ENCODE measurements at places on chromosomes 1 and 21.

GRCh38 chr21:37450445-37450941 is 83.9 kb downstream of the DYRK1A start:
- no peak for DNase-seq
- peaks cover 79% of the 10 kb centered on the region for H3K4me1 ChIP-seq
- peak overlapping the region; percentile 31 for H3K27ac ChIP-seq
- H3K4me3 ChIP-seq: no peak overlapping the region

DNA sequence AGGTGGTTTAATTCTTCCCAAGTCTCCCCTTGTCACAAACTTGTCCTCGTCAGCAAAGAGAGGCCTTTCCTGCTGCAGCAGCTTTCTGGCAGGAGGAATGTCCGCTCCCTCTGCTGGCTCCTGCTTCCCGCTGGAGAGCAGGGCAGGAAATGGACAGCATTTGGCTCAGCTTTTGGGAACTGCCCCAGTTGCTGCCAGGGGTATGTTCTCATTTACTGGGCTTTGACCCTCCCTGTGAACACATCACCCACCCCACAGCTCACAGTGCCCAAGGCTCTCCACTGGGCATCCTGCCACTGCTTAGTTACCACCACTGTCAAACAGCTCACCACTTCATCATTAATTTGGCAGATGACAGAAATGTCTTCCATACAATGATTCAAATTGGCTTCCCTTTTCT is 75.4 kb downstream of the MRPL37 start:
- peaks cover 9% of the 10 kb centered on the region for H3K27me3 ChIP-seq
- no peak for DNase-seq
- H3K27ac ChIP-seq: peak overlapping the region; percentile 65
- H3K36me3 ChIP-seq: peaks cover 9% of the 10 kb centered on the region

DNA sequence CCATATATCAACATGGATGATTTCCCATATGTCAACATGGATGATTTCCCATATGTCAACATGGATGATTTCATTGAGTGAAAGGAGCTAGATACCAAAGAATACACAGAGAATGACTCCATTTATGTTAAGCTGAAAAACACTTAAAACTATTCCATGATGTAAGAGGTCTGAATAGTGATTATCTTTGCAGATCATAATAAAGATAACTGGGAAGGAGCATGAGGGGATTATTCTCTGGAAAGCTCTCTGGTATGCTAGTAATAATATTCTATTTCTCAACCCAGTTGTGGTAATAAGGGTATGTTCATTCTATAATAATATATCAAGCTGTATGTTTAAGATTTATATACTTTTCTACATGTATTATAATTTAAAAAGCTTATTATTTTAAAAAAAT is 14.1 kb downstream of the SYNJ1 start:
- H3K27ac ChIP-seq: no peak overlapping the region
- peaks cover 35% of the 10 kb centered on the region for H3K4me1 ChIP-seq
- H3K27me3 ChIP-seq: no peaks in the 10 kb centered on the region
- H3K36me3 ChIP-seq: peaks cover 4% of the 10 kb centered on the region
- H3K4me3 ChIP-seq: no peak overlapping the region

GRCh38 chr1:6207921-6208320 is 2.0 kb downstream of the RNF207 start:
- H3K4me3 ChIP-seq: peak overlapping the region; percentile 27
- H3K27me3 ChIP-seq: peaks cover 4% of the 10 kb centered on the region
- DNase-seq: no peak
- no peaks in the 10 kb centered on the region for H3K4me1 ChIP-seq

DNA sequence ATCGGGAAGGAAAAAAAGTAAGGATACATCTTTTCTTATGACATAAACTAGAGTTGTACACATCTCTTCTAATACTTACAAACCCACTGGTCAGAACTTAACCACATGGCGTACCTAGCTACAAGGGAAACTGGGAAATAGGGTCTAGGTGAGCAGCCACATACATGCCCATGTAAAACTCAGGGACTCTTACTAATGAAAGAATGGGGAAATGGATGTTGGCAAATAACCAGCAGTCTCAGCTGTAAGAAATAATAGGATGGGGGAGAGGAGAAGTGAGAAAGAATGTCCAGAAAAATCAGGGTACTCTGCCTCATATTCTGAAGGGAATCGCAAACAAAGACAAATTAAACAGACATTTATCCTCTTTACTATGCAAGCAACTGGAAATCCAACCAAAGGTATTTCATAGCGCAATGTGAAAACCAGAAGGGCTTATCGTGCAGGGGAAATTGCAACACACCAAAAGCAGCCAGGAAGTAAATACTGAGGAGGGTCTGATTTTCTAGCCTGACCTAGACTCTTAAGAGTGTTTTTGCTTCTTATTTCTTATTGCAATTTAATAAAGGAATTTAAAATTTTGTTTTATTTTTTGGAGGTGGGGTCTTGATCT is 17.5 kb downstream of the GTF2B start:
- no peak for DNase-seq
- no peak overlapping the region for H3K4me3 ChIP-seq
- no peak overlapping the region for H3K27ac ChIP-seq
- H3K36me3 ChIP-seq: peaks cover 3% of the 10 kb centered on the region
- no peaks in the 10 kb centered on the region for H3K27me3 ChIP-seq

DNA sequence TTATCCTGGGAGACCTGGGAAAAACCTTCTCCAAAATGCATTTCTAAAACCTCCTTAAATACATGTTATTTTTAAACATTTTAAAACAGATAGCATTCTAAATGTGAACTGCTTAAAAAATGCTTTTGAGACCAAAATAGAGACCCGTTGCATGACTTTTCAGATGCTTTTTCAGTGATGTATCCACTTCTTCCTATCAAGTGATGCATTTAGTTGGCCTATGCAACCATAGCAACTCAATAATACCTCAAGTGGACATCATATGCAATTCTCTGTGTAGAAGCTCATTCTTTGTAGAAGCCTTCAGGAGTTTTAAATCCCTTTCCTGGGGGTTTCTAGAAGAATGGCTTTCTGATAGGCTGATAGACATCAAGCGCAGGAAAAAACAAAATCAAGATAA is 94.5 kb upstream of the RAVER2 start:
- DNase-seq: no peak
- peaks cover 5% of the 10 kb centered on the region for H3K27me3 ChIP-seq
- no peak overlapping the region for H3K27ac ChIP-seq
- H3K4me1 ChIP-seq: no peaks in the 10 kb centered on the region

- no peaks in the 10 kb centered on the region for H3K4me1 ChIP-seq
- H3K4me3 ChIP-seq: no peak overlapping the region
- H3K27me3 ChIP-seq: peaks cover 3% of the 10 kb centered on the region
- no peak overlapping the region for H3K27ac ChIP-seq
These were observed 68.3 kb downstream of the RNASEL start for GRCh38 chr1:182520736-182521135.

DNA sequence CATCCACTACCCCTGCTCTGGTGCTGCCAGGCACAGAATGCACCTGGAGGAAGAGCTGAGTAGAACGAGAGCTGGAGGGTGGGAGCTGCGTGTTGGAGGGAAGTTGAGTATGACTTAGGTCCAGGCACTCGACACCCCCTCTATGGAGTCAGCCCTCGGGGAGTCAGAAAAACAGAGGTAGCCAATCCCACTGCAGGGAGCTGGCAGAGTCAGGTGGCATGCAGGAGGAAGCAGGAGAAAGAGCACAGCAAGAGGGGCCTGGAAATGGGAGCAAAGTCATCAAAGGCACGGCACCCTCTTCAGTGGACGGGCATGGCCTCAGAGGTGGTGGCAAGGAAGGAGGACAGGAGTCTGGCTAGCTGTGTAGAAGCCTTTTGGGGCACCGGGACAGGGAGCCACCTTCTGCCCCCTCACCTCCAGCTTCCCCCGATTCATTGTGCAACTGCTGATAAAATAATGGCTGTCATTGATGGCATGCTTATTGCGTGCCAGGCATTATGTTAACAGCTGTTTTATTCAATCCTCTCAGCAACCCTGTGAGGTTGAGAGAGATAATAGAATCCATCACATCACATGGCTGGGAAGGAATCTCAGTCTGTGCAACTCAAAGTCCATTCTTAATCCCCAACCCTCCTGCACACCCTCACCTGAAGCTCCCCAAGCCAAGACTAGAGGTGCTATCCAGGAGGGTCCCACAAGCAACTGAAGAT is 42.0 kb downstream of the C1orf198 start:
- no peaks in the 10 kb centered on the region for H3K4me1 ChIP-seq
- no peaks in the 10 kb centered on the region for H3K36me3 ChIP-seq
- DNase-seq: no peak
- H3K27ac ChIP-seq: no peak overlapping the region

DNA sequence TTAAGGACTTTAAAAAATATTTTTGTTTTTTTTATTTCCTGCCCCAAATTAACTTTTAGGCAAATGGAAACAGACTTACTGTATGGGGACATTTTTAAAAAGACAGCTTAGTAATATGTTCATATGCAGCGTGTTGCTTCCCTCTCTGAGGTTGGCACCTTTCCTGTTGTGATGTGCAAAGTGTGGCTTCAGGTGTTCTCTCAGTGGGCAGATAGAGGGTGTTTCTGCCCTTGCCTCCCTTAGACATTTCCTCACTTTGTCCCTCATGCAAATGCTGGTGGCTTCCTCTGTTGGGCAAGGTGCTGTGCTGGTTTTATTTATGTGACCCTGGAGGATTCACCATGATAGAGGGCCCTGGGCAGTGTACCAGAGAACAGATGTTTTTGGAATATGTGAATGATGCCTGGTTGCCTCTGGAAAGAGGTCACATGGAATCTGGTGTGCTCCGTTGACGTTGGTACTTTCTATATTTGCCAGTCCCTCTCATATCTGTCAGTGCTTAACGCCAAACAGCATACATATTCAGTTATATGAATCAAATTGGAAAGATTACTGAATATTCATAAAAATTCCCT is 123.5 kb downstream of the PATJ start:
- H3K27me3 ChIP-seq: no peaks in the 10 kb centered on the region
- no peak overlapping the region for H3K27ac ChIP-seq
- H3K36me3 ChIP-seq: peaks cover 9% of the 10 kb centered on the region
- H3K4me1 ChIP-seq: peaks cover 4% of the 10 kb centered on the region
- no peak for DNase-seq

- H3K36me3 ChIP-seq: peaks cover 16% of the 10 kb centered on the region
- no peaks in the 10 kb centered on the region for H3K27me3 ChIP-seq
- H3K4me3 ChIP-seq: no peak overlapping the region
- no peak overlapping the region for H3K27ac ChIP-seq
- no peak for DNase-seq
- peaks cover 16% of the 10 kb centered on the region for H3K4me1 ChIP-seq
These were observed 10.7 kb downstream of the H6PD start for GRCh38 chr1:9245230-9245619.

- H3K4me3 ChIP-seq: no peak overlapping the region
- peaks cover 1% of the 10 kb centered on the region for H3K27me3 ChIP-seq
- H3K4me1 ChIP-seq: peaks cover 4% of the 10 kb centered on the region
- no peak overlapping the region for H3K27ac ChIP-seq
- no peak for DNase-seq
These were observed 244.4 kb downstream of the AKT3 start for GRCh38 chr1:243605604-243606003.

- H3K4me1 ChIP-seq: no peaks in the 10 kb centered on the region
- no peak overlapping the region for H3K4me3 ChIP-seq
- no peak overlapping the region for H3K27ac ChIP-seq
- H3K27me3 ChIP-seq: no peaks in the 10 kb centered on the region
These were observed 350.9 kb downstream of the ST6GALNAC3 start for GRCh38 chr1:76425201-76426145.

DNA sequence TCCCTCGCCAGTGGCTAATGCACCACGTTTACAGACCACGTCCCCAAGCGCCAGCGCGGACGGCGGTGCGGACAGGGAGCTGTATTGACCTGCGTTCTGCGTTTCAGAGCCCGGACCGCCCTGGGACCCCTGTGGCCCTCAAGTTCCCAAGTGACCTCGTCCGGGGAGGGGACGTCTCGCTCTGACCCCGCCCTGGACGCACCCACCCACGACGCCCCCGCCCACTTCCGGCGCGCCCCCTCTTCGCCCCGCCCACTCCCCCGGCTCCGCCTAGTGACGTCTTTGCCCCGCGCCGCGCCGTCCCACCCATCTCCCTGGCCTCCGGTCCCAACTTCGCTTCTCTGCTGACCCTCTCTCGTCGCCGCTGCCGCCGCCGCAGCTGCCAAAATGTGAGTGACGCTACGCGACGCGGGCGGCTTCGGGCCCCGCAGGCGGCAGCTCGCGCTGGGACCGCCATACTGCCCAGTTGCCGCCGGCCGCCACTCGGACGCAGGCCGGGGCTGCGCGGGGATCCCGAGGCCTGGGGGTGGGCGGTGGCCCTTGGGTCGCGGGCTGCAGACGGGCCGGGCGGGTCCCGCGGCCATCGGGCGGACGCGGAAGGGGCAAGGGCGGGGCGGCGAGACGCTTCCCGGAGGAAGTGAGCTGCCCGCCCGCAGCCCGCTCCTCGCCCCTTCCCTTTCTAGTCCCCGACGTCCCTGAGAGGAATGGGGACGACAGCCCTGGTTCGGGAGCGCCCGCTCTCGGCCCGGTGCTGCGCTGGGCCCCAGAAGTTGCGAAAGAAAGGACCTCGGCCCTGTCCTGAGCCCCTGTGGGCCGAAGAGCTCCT is at the start of gene VAMP3:
Gene VAMP3, plus strand, starts transcription at position 300 of the 826 bp plus-strand sequence. Its CDS starts 88 bp downstream, at position 388.
- H3K4me1 ChIP-seq: peaks cover 36% of the 10 kb centered on the region
- peak within 1 kb of the TSS; percentile 85 for H3K4me3 ChIP-seq
- peak within 1 kb of the TSS; percentile 87 for H3K27ac ChIP-seq
- peak; percentile 84 for DNase-seq

GRCh38 chr1:6275826-6276782 is 15.2 kb upstream of the GPR153 start:
- DNase-seq: no peak
- H3K4me1 ChIP-seq: no peaks in the 10 kb centered on the region
- peaks cover 2% of the 10 kb centered on the region for H3K27me3 ChIP-seq
- H3K4me3 ChIP-seq: no peak overlapping the region
- peaks cover 10% of the 10 kb centered on the region for H3K36me3 ChIP-seq
- no peak overlapping the region for H3K27ac ChIP-seq

DNA sequence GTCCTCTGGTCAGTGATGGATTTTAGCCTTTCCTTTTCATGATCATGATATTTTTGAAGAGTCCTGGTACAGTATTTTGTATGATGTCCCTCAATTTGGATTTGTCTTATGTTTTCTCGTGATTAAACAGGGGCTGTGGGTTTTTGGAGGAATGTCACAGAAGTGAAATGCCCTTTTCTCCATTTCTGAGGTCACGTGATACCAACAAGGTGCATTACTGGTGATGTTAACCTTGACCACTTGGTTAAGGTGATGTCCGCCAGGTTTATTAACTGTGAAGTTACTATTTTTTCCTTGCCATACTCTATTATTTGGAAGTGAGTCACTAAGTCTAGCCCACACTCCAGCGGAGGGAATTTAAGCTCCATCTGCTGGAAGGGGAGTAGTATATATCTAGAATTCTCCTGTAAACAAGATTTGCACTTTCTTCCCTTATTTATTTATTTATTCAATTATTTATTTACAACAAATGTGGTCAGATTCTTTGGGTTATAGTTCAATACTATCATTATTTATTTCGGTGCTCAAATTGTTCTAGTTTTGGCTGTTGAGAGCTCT is 123.4 kb downstream of the HIVEP3 start:
- no peaks in the 10 kb centered on the region for H3K36me3 ChIP-seq
- peaks cover 5% of the 10 kb centered on the region for H3K27me3 ChIP-seq
- H3K4me3 ChIP-seq: no peak overlapping the region
- no peak overlapping the region for H3K27ac ChIP-seq
- DNase-seq: no peak
- peaks cover 49% of the 10 kb centered on the region for H3K4me1 ChIP-seq

Measured in immature natural killer cell (primary cell).